ENCODE measurements at places on chromosomes 7 and 10. TPM values are rescaled to one million over a fixed set of nuclear protein-coding genes. Genes with fewer than 3 reads are reported as not detected.

DRGX gene
- total RNA-seq: not detected

HYAL4 gene
- 0.17 TPM for total RNA-seq

PIP gene
- total RNA-seq: not detected

SLC37A3 gene
- 58.4 TPM for total RNA-seq

TBATA gene
- total RNA-seq: not detected

GOLGA7B gene
- total RNA-seq: not detected

RET gene
- 1.6 TPM for total RNA-seq

CACNB2 gene
- total RNA-seq: 1.2 TPM

EVX1 gene
- not detected for total RNA-seq

STK32C gene
- 10.3 TPM for total RNA-seq

KDM7A gene
- 3.1 TPM for total RNA-seq

CDK1 gene
- 52.1 TPM for total RNA-seq

BHLHA15 gene
- not detected for total RNA-seq

NPSR1 gene
- total RNA-seq: not detected

MMD2 gene
- total RNA-seq: not detected

GNAT3 gene
- not detected for total RNA-seq

GIMAP8 gene
- total RNA-seq: 0.15 TPM

GRM3 gene
- total RNA-seq: not detected

TEX47 gene
- not detected for total RNA-seq

NEUROG3 gene
- not detected for total RNA-seq

PIK3AP1 gene
- not detected for total RNA-seq

FRMPD2 gene
- total RNA-seq: not detected

DOCK1 gene
- 86.0 TPM for total RNA-seq

PLAC9 gene
- 15.5 TPM for total RNA-seq

TDRD1 gene
- total RNA-seq: 0.50 TPM

STRIP2 gene
- 5.1 TPM for total RNA-seq

PLCE1 gene
- 3.5 TPM for total RNA-seq

EXOSC1 gene
- total RNA-seq: 41.9 TPM

AKR1C4 gene
- total RNA-seq: not detected

BUD23 gene
- 54.8 TPM for total RNA-seq

PLPP4 gene
- total RNA-seq: 1.2 TPM

NUPR2 gene
- not detected for total RNA-seq

H2AZ2 gene
- total RNA-seq: 136 TPM

PODXL gene
- total RNA-seq: 1.2 TPM

ARMS2 gene
- not detected for total RNA-seq

CYP2E1 gene
- 0.44 TPM for total RNA-seq

GPR146 gene
- 1.2 TPM for total RNA-seq

MINDY4 gene
- total RNA-seq: 8.6 TPM

PIK3CG gene
- not detected for total RNA-seq

SPDYE11 gene
- under 0.01 TPM for total RNA-seq

PLXDC2 gene
- 2.8 TPM for total RNA-seq

OR6B1 gene
- not detected for total RNA-seq

INA gene
- 0.99 TPM for total RNA-seq

TMEM26 gene
- 2.8 TPM for total RNA-seq

CLDN4 gene
- total RNA-seq: 1.7 TPM

DMBT1 gene
- under 0.01 TPM for total RNA-seq

GGCT gene
- 19.8 TPM for total RNA-seq

FGL2 gene
- total RNA-seq: 29.9 TPM
